ENCODE measurements at places on chromosomes 5 and 9. TPM values are rescaled to one million over a fixed set of nuclear protein-coding genes. Genes with fewer than 3 reads are reported as not detected.

LVRN gene
- not detected for total RNA-seq

FOXI1 gene
- not detected for total RNA-seq

CDKN2A gene
- 3.7 TPM for total RNA-seq

PGM5 gene
- not detected for total RNA-seq
